NCI-H1436 (cell line): ENCODE measurements at places on chromosomes 2 and 18.

- no peak for DNase-seq
These were observed 241.4 kb downstream of the CDH20 start for GRCh38 chr18:61574665-61575064.

DNA sequence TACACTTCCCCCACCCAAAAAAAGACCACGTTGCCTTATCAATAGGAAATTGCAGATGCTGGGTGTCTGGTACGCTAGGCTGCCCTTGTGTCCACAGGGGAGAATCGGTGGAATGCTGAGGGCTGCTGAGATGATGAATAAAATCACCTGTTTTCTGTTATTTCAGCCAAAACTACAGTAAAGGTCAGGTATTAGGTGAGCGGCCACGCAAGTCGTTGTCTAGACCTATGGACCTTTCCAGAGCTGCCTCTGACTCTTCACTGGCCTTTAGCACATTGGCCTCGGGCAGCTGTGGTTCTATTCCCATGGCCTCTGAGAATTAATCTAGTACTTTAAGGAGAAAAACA lies 89.6 kb downstream of the MTCL1 start:
- DNase-seq = no peak

DNA sequence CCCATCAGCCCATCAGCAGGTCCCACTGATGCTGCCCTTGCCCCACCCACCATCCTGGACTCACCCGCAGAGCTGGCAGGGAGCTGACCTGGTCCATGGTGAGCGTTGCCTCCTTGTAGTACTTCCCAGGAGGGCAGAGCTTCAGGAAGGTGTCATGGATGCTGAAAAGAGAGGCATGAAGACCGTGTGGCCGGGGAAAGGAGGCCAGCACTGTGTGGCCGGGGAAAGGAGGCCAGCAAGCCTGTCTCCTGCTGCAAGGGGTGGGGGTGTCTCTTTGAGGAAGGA lies 11.9 kb downstream of the CIB4 start:
- no peak for DNase-seq

GRCh38 chr2:136424112-136424511 lies 306.2 kb upstream of the CXCR4 start:
- no peak for DNase-seq

DNA sequence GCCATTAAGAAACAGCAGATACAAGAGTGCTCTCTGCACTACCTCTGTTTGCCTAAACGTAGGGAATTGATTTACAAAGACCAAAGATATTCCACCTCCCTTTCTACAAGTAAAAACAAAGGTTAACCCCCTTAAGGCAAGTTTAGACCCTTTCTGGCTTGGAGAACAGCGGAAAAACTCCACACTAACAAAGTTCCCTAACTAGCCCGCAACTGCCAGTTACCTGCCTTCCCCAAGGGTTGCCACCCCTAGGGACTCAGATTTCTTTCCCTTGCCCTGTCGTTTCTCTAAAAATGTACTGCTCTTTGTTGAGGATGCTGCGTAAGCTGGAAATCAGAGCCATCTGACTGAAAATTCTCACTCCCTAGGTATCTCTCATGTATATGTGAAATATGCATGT lies 627.5 kb upstream of the SOX11 start:
- DNase-seq = no peak

DNA sequence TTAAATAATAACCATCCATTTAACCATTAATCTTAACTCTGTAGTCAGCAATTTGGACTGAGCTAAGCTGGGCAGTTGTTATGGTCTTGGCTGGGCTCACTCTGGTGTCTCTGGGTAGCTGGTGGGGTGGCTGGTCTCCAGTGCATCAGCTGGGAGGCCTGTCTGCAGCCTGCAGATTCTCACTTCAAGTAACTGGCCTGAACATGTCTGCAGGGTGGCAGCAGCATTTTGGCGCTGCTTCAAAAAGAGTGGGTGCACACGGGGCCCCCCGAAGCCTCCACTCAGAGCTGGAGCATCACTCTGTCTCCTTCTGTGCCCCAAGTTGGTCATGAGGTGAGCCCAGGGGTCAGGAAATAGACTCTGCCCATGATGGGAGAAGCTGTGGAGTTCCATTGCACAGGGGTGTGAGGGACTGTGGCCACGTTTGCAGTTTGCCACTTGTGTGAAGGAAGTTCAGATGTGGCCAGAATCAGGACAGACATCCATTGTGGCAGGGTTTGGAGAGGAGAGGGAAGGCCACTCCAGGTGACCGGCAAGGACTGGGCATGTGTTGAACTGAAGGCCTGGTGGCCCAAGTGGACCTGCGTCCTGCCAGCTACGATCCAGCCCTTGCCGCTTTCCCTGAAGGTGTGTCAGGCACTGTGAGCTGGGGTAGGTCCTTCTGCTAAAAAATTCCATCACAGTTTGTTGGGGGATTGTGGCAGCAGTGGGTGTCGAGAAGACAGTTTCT lies 4.9 kb upstream of the ALLC start:
- no peak for DNase-seq

GRCh38 chr2:38666556-38666910 lies 619 bp downstream of the GALM start:
- DNase-seq = no peak

GRCh38 chr2:219592736-219593135 lies 4.9 kb upstream of the STK11IP start:
- DNase-seq = no peak

DNA sequence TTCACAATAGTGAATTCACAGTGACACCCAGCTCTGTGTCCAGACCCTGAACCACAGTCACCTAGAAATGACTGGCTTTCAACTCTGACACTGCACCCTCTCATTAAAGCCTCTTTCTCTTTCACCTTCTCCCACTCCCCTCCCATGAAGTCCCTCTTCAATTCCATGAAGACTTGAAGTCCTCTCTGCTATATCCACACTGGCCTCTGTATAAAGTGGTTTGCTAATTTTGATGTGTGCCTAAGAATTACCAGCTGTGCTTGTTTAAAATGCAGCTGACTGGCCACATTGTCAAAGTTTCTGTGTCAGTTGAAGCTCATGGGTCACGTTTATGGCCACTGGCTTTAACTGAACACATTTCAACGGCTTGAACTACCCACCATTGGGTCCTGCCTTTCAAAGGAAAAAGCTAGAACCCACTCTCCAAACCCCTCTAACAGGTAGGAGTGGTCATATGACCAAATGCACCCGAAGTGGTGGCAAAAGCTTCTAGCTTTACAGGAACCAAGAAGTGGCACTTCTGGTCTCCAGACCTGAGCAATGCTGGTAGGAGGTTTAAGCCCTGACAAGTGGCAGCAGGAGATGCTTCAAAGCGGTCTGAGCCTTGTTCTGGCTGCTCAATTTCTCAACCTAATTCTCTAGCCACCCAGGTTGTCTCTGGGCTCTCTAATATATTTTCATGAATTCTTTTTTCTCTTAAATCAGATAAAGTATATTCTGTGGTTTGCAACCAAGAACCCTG lies 34.2 kb downstream of the B4GALT6 start:
- DNase-seq = no peak

DNA sequence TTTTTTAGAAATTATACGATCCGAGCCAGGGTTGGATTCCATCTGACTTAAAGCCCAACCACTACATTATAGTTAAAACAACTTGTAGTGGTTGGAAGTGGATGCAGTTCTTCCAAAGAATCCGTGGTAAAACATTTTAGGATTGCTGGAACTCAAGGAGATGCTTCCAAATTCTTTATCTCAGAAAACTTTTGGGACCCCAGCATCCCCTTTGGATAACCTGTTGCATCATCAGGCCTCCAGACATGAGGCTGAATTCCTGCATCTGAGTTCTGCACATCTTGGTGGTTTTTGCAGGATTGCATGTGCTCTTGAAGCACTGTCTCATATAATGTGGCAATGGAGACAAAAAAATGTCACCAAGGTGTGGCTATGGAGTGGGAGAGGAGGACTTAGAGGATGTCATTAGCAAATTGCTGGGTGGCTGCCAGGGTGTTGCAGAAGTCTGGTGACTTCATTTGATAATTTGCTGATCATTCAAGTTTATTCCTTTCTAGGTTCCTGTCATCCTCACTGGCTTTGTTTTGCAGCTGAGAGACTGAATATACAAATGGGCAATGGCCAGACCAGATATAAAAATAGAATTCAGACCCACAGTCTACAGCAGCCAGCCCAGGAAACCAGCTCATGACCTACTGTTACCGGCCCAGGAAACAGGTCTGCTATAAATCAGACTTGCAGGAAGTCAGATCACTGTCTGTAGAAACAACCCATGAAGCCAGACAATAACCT lies 207.7 kb downstream of the BCL2 start:
- peak; percentile 7 for DNase-seq

GRCh38 chr2:2839782-2840531 lies 508.9 kb upstream of the MYT1L start:
- no peak for DNase-seq

GRCh38 chr2:601387-601698 lies 75.9 kb downstream of the TMEM18 start:
- DNase-seq = no peak

DNA sequence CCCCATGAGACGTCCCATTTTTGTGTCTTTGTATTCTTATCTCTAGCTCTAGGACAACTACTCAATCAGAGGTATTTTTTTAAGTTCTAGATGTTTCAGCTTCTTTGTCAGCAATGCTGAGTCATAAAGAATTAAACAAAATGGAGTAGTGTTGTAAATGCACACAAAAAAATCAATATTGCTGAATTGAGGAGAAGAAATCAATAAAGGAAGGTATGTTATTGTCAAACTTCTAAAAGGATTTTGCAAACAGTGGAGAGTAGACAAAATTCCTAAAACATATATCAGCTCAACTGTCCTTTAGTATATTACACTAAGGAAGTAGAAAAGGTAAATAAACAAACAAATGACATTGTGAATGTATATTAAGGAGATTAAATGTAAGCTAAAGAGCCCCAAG lies 726.1 kb upstream of the NRXN1 start:
- no peak for DNase-seq

GRCh38 chr2:213189001-213189899 lies 37.8 kb upstream of the IKZF2 start:
- DNase-seq = peak; percentile 69

- no peak for DNase-seq
These were observed 67.2 kb downstream of the XDH start for GRCh38 chr2:31347319-31347718.

DNA sequence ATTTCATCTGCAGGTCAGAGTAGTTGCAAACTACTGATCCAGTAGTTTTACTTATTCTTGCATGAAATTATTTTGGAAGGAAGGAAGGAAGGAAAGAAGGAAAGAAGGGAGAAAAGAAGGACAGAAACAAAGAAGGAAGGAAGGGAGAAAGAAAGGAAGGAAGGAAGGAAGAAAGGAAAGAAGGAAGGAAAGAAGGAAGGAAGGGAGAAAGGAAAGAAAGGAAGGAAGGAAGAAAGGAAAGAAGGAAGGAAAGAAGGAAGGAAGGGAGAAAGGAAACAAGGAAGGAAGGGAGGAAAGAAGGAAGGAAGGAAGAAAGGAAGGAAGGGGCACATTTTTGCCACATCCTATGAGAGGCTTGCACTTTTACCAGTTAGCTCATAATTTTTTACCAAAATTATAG lies 186.2 kb downstream of the LRRTM4 start:
- no peak for DNase-seq

DNA sequence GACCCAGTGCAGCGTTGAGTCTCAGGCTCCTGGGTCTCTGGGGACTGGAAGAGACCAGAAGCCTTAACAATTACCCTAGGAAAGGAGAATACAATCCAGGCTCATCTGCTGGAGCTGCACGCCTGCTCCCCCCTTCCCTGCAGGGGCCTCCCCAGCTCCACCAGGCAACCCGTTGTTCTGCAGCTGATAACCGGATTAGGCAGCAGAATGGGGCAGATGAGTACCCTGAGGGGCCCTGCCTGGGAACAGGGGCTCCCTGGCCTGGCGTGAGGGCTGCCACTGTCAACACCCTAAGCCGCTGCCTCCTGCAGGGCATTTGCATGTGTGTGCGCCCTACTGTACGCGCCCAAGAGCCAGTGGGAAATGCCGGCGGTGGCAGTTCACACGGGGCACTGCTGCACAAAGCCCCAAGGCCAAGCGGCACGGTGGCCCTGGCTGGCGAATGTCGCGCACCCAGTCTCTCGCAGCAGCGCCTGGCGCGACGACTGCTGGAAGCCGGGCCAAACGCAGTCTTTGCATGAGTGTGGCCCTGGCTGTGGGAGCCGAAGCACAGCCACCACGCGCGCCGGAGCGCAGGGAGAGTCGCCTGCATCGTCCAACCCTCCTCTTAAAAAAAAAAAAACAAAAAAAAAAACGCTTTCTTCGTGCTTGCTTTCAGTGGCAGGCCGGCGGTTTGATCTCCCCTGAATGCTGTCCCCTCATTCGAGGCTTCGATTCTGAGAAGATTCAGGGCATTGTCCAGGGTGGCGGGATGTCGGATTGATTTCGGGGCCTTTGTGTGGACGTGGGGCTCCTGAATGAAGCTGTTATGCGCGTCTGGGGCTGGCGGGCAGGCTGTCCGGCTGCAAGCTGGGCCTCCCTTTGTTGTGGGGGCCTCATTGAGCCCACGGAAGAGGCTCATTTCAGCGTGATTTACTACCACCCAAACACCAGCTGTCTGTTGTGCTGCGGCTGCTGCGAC lies 63.8 kb downstream of the SETBP1 start:
- DNase-seq = no peak

GRCh38 chr2:109619032-109619615 lies 5.0 kb downstream of the SOWAHC start:
- DNase-seq = no peak

DNA sequence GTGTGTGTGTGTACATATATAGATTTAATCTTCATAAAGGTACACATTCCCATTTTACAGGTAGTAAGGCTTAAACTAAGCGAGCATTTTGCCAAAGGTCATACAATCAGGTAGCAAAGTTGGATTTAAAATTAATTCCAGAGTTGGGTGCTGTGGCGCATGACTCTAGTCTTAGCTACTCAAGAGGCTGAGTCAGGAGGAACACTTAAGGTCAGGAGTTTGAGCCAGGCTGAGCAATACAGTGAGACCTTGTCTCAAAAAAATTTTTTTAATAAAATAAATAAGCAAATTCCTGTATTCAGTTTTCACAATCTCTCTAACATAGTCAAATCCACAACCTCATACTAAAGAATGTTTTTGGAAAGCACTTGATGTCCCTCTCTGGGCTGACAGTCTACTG lies 111.5 kb upstream of the LDLRAD4 start:
- no peak for DNase-seq
